ENCODE measurements at places on chromosomes 12 and 14. TPM values are rescaled to one million over a fixed set of nuclear protein-coding genes. Genes with fewer than 3 reads are reported as not detected.

OAS2 gene
- not detected for total RNA-seq

C12orf50 gene
- not detected for total RNA-seq

NKX2-8 gene
- total RNA-seq, result not detected

GRIN2B gene
- 0.04 TPM for total RNA-seq

PYGL gene
- total RNA-seq, result 59.0 TPM

PLD4 gene
- 0.11 TPM for total RNA-seq

HNF1A gene
- total RNA-seq, result not detected

PRKAG1 gene
- 41.0 TPM for total RNA-seq

EID3 gene
- total RNA-seq, result 3.3 TPM

CREBL2 gene
- total RNA-seq, result 18.3 TPM

PROX2 gene
- total RNA-seq, result not detected

TOMM20L gene
- total RNA-seq, result not detected

DNA sequence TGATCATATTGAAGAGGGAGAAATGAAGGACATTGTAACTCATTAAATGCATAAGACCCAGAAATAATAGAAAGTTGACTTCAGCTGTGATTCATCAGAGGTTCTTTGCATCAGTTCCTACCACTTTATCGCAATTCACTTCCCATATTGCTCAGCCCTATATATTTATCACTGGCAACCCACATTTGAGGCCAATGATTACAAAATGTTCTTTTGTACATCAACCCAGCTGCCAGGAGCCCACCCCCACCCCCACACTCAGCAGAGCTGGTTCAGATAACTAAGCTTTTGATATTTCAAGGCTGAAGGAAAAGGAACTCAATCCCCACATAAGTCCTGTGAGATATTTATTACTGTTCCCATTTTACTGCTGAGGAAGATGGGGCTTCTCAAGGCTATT is 51.2 kb upstream of the TMPO start:
- no peak for DNase-seq

- no peak for DNase-seq
These were observed 1260.3 kb downstream of the TMEM121 start for GRCh38 chr14:106786697-106787096.

DNA sequence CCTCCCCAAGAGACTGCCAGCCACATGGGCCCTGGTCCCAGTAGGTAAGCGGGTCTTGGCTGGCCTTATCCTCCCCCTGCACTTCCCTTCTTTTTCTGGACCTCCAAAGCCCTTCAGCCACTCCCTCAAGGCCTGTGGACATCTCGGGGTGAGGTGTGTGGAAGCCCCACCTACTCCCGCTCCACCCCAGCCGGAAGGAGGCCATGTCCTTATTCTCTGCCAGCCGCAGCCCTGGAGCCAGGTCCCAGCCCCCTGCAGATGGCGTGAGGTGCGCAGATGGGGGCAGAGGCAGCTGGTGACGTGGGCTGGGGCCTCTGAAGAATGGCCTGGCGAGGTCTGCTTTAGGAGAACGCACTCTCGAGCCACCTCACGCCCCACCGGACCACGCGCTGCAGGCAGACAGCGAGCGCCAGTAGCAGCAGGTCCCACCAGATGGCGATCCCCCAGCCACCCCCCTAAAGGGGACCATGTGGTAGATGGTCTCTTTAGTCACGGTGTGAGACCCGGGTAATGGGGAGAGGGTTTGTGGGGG is 167.1 kb downstream of the TSPAN9 start:
- DNase-seq, result no peak

GRCh38 chr12:29930503-29930902 is 146.8 kb upstream of the TMTC1 start:
- no peak for DNase-seq

GRCh38 chr12:1287446-1287975 is 296.5 kb downstream of the ERC1 start:
- DNase-seq, result no peak

DNA sequence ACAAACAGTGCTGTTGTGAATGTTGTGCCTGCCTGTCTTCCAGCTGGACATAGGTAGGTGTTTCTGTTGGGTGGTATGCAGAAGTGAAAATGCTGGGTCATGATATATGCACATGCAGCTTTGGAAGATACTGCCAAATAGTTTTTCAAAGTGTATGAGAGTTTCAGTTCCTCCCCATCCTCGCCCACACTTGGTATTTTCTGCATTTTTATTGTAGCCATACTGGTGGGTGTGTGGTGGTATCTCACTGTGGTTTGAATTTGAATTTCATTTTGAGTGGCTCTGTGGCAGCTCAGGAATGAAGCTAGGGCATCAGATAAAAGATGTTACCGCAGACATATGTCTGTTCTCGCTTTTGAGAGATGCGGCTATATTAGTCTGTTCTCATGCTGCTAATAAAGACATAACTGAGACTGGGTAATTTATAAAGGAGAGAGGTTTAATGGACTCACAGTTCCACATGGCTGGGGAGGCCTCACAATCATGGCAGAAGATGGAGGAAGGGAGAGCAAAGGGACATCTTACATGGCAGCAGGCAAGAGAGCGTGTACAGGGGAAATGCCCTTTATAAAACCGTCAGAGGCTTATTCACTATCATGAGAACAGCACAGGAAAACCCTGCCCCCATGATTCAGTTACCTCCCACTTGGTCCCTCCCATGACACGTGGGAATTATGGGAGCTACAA is 183.1 kb downstream of the CAND1 start:
- DNase-seq, result no peak

GRCh38 chr12:40261937-40262336 is 37.1 kb downstream of the LRRK2 start:
- no peak for DNase-seq

- no peak for DNase-seq
These were observed 1005.9 kb upstream of the ATXN7L3B start for GRCh38 chr12:73531752-73532151.

DNA sequence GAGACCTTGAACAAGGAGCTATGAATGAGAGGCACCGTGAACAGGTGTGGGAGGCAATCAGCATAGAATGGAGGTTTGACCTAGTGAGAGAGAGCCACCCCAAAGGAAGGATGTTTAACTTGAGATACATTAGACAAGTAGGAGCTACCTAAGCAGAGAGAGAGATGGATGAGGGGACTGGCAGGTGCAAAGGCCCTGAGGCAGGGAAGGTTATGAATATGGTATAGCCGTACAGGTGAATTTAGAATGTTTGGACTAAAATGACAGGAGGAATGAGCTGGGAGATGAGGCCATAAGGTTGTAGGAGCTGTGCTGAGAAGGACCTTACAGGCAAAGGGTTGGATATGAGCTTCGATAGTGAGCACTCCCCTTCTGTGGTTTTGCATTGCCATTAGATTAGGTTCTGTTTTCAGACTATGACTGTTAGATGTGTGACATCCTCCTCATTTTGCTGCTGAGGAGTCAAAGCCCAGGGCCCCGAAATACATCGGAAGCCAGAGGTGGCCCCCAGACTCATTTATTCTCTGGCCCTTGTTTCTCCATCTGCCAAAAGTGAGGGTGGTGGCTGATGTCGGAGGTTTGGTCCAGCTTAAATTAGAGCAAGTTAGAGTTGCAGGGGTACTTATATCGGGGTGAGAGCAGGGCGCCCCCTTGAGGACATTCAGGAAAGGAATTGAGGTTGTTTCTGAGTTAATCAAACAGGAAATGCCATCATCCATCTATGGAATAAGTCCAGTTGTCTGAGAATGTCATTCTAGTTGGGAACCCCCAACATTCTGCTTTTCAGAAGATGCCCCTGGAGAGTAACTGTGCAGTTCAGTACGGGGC is 29.4 kb downstream of the SLC24A4 start:
- peak; percentile 30 for DNase-seq

GRCh38 chr14:92433407-92433806 is 80.2 kb upstream of the RIN3 start:
- DNase-seq, result no peak

- peak; percentile 90 for DNase-seq
These were observed 1.2 kb upstream of the LRP1-AS start for GRCh38 chr12:57148469-57149244.

DNA sequence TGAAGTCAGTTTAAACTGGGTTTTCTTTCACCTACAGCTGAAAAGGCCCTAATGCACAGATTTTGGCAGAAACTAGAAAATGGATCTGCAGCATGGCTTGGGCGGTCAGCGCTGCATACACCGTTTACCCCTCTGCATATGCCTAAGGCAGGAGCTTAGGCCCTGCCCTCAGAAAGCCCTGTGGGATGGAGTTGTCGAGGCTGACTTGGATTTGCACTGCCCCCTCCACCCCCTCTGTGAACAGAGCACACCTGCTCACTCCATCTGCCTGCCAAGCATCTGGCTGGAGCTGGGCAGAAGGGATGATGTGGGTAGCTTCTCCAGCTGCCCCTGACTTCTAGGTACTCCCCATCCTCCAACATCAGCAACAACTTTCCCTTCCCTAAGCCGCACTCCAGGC is 41.9 kb downstream of the TTC7B start:
- no peak for DNase-seq

DNA sequence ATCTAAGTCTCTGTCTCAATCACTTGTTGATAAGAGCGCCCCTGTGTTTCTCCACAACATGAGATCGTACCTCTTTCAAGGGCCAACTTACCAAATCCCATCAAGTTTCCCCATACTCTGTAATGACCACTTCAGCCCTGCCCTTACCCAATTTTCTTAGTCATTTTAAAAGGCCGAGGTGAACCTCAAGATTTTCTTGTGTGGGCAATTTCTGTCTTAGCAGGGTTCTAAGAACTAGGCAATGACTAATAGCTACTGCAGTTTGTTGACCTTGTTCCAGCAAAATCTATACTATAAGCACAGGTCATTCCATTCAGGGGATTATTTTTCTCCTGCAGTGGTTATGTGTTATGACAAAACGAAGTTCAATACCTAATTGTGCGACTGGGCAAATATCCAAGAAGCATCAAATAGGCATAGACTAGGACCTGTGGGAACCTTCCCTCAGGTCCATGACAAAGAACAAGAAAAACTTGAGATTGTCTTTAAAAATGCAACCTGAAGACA is 359.8 kb downstream of the PCNX1 start:
- DNase-seq, result no peak

- DNase-seq, result no peak
These were observed 72.6 kb downstream of the PDE6H start for GRCh38 chr12:15045451-15045850.

DNA sequence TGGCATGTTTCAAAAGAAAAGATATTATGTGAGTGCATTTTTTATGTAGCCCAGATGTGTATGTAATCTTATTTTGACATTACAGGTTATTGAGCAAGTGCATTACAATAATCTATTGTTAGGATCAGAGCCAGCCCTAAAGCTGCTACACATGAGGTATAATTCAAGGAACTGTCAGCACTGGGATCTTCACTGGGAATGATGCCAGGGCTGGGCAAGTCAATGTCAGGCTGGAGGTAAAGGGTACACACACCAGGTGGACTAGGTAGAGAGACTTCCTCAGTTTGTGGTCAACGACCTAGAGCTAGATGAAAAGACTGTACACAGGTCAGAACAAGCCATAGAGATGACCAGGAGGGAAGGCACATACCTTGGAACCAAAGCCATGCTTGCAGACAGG is 15.4 kb downstream of the TRIM9 start:
- no peak for DNase-seq

- no peak for DNase-seq
These were observed 569.6 kb downstream of the AACS start for GRCh38 chr12:125634813-125635212.

DNA sequence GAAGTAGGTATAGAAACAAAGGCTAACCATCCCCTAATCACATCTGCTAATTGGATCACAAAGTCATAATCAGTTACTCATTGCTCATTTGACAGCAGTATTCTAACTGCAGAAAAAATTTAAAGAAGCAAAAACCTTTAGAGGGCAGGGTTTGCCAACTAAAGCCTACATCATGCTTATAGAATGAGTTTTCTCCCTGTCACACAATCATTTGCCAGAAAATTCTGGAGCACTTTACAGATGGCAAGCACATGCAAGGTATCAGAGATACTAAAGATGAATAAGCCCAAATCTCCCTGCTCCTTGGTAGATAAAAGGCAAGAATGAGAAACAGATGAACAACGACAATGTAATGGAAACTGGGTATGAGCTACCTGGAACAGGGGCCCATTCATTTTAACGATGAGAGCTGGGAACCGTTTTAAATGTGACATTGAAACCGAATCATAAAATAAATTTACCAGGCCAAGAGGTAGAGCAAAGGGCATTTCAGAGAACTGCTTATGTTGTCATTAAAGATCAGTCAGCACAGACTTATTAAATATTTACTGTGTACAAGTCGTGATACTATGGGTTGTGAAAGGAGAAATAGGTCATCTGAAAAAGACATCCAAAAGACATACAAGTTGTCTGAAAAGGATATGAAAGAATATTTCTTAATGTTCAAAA is 211.4 kb upstream of the ABCD2 start:
- DNase-seq, result no peak

DNA sequence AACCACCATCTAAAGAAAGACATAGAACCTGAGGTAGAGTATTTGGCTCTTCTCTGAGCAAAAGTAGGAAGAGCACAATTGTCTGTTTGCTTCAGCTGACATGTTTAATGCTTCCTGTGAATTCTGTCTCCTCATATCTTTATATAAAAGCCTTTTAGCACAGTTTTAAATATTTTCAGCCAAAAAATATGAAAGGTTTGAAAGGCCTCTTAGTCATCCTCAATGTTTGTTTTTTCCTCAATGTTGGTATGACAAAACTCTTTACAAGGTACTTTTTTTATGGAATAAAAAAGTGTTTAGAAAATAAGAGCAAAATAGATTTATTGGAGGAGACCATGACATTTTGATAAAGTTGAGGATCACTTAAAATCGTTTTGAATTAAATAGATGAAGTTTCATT is 360.9 kb downstream of the NAV3 start:
- DNase-seq, result no peak
